Neural crest cell (in vitro differentiated cells): ENCODE measurements at places on chromosomes 1 and 21.
A peak's percentile ranks its signal among the peaks of the same experiment; 100 is the strongest.

- DNase-seq, result no peak
These were observed 210.2 kb downstream of the APP start for GRCh38 chr21:25960402-25960801.

DNA sequence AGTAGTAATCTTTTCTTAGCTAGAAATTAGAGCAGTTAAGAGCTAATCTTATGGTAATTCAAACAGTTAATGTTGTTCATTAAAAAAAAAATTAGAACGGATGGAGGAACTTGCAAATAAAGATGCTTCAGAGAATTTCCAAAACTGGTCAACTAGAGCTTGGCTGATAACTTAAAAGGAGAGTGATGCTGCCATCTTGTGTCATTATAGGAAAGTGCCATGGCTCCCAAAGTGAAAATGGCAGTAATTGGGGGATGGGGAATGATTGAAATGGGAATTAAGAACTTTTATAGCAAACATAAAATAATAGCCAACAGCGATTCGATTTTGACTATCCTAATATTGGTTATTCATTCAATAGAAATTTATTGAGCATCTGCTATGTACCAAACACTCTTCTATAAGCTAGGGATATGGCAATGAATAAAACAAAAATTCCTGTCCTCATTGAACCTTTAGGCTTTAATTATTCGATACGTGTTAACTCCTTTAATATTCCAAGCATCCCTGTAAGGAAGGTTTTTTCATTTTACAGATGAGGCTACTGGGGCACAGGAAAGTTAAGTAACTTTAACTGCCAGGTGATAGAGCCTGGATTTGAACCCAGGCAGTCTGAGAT lies 5.7 kb upstream of the PLPP3 start:
- peak; percentile 18 for DNase-seq

DNA sequence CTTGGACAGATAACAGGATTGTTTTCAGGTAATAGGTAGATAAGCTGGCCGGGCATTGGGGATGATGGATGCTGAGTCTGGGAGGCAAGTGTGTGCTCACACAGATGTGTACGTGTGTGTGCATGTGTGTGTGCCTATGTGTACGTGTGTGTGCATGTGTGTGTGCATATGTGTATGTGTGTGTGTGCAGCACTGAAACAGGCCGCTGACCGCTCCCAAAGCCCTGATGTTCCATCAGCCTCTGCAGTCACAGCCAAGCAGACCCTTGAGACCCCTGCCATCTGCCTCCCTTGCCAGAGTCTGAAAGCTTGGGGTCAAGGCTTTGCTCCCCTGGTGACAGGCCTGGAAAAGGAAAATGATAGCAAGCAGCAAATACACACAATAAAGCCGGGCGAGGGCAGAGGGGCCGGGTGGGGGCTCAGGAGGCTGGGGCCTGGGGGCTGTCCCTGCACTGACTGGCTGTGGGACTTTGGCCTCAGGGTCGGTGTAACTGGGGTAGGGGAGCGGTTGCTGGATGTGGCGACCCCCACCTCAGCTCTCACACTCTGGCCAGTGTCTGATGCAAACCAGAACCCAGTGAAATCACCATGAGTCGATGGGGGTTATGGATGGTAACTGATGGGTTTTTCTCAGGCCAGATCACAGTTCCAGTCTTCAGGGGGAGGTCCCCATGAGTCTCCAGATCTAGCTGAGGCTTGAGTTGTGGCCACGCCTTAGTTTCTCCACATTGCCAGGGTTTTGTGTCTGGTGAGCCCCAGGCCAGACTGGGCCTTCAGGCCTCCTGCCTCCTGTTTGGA lies 9.2 kb upstream of the TNFRSF8 start:
- DNase-seq, result no peak

DNA sequence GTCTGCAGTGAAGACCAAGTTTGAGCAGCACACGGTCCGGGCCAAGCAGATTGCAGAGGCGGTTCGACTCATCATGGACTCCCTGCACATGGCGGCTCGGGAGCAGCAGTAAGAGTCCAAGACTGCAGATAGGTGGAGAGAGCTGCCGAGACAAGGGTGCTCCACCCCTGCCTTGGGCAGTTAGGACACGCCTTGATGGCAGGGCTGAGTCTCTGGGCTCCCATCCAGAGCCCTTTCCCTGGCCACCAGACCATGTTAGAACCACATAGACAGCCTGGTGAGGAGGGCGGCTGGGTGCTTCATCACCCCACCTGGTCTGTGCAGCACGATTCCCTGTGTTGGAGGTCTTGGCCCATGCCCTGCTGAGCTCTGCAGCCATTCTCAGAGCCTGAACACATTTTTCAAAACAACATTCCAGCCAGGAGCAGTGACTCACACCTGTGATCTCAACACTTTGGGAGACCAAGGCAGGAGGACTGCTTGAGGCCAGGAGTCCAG lies 17.3 kb upstream of the MIIP start:
- no peak for DNase-seq

DNA sequence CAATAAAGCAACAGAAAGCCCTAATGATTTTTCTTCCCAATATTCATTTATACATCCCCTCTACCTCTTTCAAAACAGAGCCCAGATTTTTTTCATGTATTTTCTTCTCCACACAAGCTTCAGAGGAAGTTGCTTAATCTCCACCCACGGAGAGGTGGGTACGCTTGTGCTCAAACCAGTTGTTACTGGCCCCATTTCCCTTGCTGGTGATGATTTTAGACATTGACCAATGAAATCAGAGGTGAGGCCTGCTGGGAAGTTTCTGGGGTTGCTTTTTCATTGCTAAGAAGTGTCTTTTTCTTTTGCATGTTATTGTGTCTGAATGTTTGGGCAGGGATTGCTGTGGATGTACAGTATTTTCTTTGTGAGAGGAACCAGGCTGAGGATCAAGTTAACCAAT lies 448.1 kb upstream of the B3GALT2 start:
- DNase-seq, result no peak

DNA sequence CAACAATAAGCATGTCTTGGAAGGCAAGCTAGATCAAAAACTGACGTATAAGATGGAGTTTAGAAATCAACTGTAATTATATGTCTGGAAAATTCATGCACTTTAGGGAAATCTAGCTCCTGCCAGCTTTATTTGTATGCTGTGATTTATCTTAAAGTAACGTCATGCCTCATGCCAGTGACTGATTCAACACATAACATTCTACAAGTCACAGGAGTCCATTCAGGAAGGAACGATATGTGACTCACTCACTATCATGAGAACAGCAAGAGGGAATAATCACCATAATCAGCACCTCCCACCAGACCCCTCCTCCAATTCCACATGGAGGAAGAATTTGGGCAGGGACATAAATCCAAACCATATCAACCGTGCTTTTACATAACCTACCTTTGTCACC lies 682.4 kb upstream of the ADAMTS5 start:
- DNase-seq, result no peak

DNA sequence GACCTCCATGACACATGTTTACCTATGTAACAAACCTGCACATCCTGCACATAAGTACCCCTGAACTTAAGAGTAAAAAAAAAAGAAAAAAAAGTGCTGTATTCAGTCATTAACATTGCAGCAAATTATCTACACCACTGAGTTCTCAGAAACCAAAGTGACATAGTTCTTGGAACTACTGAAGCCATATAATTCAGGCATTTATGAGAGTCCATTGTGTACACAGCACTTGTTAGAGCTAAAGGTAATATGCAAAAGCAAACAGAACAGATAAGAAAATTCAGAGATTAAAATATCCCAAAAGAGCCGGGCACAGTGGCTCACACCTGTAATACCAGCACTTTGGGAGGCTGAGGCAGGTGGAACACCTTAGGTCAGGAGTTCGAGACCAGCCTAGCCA lies 38.0 kb downstream of the F5 start:
- DNase-seq, result no peak

DNA sequence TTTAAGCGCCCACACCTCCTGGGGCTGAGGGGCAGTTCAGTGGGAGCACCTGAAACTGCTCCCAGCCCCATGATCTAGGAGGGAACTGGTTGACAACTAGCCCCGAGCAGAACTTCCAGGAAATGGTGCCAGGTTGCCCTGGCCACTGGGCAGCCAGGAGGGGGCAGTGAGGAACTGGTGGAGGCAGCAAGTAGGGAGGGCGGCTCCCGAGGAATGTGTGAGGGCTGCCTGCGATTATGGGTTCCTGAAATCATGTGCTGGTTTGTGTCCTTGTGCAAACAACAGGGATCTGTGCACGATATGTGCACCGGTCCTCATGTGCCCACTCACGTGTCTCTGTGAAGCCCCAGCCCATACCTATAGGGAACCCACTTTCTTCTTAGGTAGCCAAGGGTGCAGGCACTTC lies 9.9 kb downstream of the GPR3 start:
- DNase-seq, result no peak

DNA sequence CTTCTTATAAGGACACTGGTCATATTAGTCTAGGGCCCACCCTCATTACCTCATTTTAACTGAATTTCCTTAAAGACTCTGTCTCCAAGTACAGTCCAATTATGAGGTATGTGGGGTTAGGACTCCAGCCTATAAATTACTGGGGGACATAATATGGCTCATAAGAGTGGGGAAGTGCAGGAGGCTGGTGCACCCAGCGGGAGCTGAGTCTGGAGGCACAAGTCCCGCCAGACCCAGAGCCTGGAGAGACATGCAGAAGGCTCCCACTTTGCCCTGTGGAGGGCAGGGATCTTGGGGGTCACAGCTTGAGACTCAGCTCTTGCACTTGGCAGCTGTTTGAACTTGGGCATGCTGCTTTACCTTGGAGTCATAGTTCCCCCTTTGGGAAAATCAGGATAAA lies 250.4 kb downstream of the RHOU start:
- DNase-seq, result no peak

GRCh38 chr1:180816132-180816531 lies 96.6 kb upstream of the KIAA1614 start:
- no peak for DNase-seq

GRCh38 chr1:234875328-234875952 lies 253.2 kb downstream of the TOMM20 start:
- DNase-seq, result no peak

DNA sequence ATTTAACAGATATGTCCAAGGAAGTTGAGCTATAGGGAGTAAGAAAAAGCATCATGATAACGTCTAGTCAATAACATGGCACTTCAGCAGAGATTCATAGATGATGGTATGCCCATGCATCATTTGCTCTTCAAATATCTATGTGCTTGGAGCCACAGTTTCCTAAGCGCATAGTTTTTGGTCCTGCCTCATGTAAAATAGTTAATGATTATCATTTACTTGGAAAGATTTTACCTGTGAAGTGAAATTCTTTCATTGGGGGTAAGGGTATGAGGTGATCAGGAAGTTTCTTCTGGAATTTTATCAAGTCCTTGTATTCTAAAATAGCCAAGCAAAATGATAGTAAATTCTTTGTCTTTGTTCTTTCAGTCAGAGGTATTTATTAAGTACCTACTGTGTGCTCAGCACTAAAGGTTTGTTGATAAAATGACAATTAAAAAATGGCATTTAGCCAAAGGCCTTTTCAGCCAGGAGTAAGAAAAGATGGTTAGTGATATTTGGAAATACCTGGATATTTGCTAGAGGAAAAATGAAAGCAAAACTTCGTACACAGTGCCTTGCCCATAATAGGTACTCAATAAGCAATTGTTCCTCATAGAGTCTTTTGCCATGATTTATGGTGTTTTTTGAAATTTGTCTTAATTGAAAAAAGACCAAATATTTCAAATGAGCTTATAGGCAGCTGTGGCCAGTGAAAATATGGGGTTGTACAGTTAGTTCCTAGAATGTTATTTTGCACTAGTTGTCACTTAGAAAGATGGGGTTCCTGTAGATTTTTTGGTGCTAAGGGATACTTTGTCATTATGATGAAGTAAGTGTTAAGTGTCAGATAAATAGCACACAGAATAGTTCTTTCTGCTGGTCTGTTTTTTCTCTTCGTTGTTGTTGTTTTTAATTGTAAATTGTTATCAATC lies 13.1 kb downstream of the PDIK1L start:
- no peak for DNase-seq

GRCh38 chr1:37237948-37238347 lies 203.6 kb upstream of the GRIK3 start:
- no peak for DNase-seq

- no peak for DNase-seq
These were observed 373.2 kb upstream of the DAB1 start for GRCh38 chr1:57797084-57797483.

DNA sequence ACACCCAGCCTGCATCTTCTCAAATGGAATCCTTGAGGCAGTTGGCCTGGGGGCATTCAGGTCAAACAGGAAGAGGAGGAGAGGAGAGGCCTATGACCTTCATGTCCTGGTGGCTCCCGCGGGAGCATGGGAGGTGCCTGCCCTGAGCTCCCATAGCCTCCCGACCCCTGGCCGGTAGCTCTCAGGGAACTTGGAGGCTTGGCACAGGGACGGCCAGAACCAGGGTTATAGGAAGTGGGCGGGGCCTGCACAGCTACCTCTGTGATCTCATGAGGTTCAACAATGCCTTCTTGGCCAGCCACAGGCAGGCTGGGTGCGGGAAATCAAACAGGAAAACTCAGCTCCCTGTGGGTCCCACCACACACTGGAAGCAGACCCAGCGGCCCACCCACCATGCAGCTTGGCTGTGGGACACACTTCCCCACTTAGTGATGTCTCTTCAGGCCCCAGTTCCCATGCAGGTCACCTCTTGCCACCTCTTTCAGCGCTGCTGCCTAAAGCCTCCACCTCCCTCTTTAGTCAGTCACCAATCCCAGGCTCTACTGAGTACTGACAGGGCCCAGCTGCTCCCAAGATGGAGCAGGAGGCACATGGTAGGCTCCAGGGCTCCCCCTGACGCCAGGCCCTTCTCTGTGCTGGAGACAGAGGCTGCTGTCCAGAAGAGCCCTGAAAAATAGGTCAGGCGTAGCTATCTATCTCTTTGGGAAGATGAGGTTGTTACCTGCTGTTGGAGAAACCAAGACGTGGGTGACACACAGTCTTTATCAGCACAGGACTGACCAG lies at the start of gene SLFNL1:
TSS of gene SLFNL1 (minus strand) at position 200 of the 783 bp plus-strand sequence. CDS start 1,065 bp downstream, outside the sequence.
- no peak for DNase-seq

DNA sequence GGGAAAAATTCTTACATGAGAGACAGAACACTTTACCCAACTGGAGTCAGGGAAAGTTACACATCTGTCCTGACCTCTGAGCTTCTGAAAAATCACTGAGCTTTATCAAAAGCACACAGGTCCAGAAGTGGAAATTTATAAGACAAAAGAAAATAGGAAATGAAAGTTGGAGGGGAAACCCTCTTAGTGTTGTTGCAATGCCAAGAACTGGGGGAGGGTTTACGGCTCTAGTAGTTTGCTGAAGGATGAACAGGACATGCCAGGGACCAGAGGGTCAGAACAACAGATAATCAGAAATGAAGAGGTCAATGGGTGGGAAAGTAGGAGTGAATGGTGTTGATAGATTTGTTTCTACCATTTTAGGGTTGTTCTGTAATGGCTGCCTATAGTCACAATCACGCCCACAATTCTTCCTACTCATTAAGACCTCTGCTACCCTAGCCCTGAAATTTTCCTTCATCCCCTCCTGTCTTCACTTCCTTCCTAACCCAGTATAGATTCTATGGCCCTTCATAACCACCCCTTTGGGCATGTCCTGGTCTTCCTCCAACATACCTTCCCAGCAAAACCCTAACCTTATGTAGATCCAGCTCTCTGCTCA lies 30.3 kb upstream of the FMOD start:
- no peak for DNase-seq

DNA sequence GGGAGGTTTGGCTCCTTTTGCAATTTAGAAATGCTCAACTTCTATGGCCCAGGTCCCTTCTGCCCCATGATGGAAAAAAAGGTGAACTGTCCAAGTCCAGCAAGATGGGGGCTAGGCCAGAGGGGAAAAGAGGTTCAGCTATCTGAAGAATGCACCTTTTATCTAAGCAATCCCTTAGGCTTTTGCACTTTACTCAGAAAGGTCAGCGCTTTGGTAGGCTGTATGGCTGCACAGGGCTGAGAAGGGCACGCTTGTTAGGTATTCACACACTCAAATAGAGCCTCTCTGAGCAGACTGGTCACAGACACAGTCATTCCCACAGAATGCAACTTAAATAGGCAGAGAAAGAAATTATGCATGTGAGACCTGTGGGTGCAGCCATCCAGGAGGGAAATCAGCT lies 31.0 kb downstream of the KANK4 start:
- no peak for DNase-seq
